ENCODE measurements at places on chromosomes 12 and 14.
A peak's percentile ranks its signal among the peaks of the same experiment; 100 is the strongest.

DNA sequence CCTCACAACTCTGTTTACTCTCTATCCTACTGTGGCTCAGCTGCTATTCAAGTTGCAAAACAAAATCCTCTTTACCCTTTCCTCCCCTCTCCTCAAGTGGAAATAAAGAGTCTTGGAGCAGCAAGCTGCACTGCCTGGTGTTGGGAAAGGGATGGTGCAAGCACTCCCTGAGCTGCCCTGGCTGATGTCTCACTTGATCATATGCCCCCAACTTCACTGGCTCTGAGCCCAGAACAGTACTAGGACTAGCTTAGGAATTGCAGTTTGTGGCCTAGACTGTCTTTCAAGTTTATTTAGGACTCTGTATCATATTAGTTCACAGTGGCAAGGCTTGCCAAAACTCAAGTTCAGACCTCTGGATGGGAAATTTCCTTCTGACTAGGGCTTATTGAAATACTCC is 1683.8 kb upstream of the SEL1L start:
- DNase-seq, result no peak

DNA sequence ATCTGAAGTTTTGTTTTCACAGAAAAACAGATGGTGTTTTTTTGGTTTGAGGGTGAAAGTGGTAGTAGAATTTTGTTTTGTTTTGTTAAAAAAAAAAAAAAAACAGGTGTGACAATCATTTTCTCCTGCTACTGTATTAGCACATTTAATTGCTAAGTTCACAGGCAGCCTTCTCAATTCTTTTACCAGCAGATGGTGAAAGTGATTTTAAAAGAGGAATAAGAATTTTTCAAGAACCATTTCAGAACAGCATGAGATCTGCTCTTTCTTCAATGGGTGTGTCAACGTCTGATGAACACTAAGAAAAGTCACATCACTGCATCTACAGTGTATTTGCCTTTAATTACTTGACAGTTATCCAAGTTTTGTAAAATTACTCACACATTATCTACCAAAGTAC is 303.7 kb upstream of the USP15 start:
- no peak for DNase-seq

- no peak for DNase-seq
Observed at GRCh38 chr12:132178316-132178715, 34.1 kb downstream of the NOC4L start.

GRCh38 chr12:25924491-25925001 is 33.9 kb upstream of the RASSF8 start:
- DNase-seq, result no peak

DNA sequence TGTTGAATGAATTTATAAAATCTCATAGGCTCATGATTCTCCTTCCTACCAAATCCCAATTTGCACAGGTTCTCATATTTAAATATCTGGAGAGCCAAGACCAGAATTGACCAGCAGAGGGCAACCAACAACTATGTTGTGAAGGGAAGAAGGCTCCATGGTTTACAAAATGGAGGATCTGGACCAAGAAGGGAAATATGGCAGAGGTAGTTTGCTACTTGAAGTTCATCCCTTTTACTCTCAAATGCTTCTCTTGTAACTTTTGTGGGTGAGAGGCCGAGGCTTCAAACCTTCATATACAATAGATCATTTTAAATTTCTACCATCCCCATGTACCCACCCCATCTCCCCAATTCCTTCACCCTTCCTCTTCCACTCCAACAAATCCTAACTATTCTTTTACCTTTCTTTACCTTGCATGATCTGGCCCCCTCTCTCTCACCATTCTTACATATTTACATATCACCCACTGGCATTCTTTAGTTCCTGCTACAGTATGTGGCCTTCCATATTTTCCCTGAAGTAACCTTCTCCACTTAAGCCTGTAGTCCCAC is 3.8 kb upstream of the SMARCC2 start:
- peak; percentile 87 for DNase-seq

- no peak for DNase-seq
Observed at GRCh38 chr14:24409192-24409591, 10.4 kb downstream of the NYNRIN start.

GRCh38 chr12:52054833-52055730 is 3.8 kb downstream of the NR4A1 start:
- no peak for DNase-seq

GRCh38 chr14:99995700-99996356 is 69.4 kb upstream of the EVL start:
- DNase-seq, result peak; percentile 47

- no peak for DNase-seq
Observed at GRCh38 chr14:60815371-60815770, 80.8 kb downstream of the MNAT1 start.

DNA sequence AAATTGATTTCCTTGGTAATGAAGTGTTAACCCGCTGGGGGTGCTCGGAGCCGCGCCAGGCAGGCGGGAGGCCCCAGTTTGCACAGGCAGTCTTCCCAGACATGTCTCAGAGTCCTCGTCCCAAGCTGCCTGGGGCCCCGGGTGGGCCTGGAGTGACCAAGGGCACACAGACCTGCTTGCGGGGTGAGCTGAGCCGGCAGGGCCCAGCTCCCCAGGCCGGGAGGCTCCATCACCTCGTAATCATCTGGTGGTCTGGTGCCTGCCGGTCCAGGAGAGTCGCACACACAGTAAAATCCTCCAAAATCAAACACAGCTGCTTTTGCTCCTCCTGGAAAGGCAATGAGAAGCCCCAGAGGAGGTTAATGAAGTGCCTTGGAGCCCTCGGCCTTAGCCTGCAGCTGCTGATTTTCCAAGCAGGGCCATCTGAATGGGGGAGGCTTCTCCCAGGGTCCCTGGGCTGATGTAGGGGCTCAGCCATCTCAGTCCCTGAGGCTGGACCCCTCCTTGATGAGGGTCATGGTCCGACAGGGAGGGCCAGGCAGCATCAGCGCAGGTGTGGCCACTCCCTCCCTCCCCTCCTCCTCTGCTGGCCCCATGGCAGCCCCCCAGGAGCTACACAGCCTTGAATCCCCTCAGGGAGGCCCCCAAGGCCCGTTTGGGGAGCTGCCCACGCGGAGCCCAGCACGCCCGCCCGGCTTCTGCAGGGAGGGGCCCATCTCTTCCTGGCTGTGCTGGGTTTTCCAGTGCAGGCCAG is 39.4 kb upstream of the FBRSL1 start:
- DNase-seq, result no peak

- no peak for DNase-seq
Observed at GRCh38 chr12:100718187-100718586, 76.4 kb upstream of the ANO4 start.

DNA sequence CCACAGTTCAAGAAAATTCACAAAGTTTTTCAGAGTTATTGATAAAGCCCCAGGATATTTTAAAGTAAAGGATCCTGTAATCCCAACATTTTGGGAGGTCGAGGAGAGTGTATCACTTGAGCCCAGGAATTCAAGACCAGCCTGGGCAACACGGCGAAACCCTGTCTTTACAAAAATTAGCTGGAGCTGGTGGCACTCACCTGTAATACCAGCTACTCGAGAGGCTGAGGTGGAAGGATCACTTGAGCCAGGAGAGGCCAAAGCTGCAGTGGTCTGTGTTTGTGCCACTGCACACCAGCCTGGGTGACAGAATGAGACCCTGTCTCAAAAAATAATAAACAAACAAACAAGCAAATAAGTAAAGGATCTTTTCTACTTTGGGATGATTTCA is 39.5 kb upstream of the LRRK2 start:
- DNase-seq, result no peak

DNA sequence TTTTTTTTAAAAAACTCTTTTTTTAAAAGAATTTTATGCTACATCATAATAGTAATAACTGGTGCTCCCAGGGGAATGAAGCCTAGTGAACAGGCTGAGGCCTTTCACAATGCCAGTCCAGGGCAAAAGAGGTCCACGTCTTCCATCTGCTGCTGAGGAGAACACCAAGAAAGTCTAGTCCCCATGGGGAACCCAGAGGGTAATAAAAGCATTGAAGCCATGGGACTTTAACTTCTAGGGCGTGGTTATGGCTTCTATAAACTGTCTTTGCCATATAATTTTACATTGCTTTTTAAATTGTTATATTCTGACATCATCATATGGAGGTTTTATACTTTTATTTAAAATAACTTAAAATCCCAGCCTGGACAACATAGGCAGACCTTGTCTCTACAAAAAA is 64.3 kb downstream of the SLC16A7 start:
- no peak for DNase-seq

GRCh38 chr14:95677179-95677835 is 8.9 kb upstream of the TCL1B start:
- DNase-seq, result no peak

GRCh38 chr12:22588817-22589216 is 36.2 kb upstream of the ETNK1 start:
- peak; percentile 35 for DNase-seq

- no peak for DNase-seq
Observed at GRCh38 chr14:66824251-66824650, 316.3 kb downstream of the GPHN start.

GRCh38 chr14:104656014-104656714 is 33.3 kb upstream of the INF2 start:
- DNase-seq, result no peak

- no peak for DNase-seq
Observed at GRCh38 chr12:100895192-100895591, 100.6 kb downstream of the ANO4 start.

DNA sequence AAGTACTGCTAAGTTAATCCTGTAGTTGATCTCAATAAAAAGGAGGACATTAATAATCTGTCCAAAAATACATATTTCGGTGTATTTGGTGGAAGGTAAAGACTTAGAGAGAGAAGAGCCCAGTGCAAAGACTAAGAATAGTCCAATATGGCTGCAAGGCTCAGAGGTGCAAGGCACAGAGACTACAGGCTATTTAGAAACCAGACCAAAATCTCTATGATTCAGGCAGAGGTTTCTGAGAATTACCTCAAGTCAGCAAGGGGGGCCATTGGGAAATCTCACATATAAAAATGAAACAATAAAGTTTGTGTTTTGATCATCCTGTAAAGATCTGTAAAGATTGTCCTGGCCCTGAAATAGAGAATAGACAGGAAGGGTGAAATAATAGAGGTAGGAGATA is 1173.0 kb downstream of the VRK1 start:
- DNase-seq, result no peak

DNA sequence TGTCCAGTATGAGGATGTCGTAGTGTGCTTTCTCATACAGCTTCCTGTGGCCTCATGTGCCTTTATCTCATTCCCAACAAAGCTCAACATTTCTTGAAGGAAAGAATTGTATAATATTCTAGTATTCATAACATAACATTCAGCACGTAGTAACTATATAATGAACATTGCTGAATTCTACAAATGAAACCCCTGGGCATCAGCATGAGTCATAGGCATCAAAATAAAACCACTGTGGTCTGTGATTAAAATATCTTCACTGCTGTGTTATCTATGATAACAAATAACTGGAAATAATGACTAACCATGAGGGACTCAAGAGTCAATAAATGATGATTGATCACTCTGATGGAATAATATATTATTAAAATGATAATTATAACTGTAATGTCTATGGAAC is 255.2 kb downstream of the EMP1 start:
- no peak for DNase-seq

DNA sequence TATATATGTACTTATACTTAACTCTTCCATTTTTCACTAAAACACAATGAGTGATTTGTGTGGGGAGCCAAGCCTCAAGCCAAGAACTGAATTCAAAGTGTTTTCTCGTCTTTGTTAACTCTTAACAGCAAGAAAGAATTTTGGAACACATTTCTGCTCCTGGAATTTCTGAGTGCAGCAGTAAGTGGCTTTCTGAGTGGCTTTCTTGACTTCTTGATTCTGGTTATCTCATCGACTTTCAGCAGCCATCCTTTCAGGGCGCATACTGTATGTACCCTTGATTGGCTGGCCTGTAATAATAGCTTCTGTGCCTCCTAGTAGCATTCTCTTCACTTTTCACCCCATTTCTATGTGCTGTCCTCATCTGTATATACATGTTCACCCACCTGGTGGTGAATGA is 157.4 kb downstream of the FBXL14 start:
- no peak for DNase-seq

DNA sequence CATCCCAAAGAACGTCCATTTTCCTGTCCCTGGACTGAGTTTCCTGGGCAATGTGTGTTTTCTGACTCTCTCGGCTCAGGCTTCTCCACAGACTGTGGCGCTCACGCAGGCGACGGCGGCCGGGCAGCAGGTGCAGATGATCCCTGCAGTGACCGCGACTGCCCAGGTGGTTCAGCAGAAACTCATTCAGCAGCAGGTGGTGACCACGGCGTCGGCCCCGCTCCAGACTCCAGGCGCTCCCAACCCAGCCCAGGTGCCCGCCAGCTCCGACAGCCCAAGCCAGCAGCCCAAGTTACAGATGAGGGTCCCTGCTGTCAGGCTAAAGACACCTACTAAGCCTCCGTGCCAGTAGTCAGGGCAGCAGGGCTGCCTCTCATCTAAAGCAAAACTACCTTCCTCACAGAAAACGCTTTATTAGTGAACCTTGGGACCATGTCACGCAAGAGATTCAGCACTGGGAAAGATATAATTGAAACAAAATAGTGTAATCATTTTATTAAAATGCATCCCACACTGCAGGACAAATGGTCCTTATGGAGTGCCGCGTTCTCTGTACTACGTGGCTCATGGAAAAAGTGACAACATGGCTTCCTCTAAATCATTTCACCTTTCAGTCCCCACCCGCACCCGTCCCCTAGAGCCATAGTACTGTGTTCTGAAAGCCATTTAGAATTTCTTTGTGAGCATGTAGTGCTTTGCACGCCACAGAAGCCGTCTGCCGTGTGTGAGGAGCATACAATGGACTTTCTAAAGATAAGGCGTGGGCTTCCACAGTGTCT is 66.6 kb downstream of the DDX51 start:
- no peak for DNase-seq

GRCh38 chr14:58104808-58105207 is 47.2 kb downstream of the ARMH4 start:
- DNase-seq, result no peak

- no peak for DNase-seq
Observed at GRCh38 chr14:50344876-50345563, 32.9 kb downstream of the DMAC2L start.
